ENCODE measurements at places on chromosomes 1 and 21.
A peak's percentile ranks its signal among the peaks of the same experiment; 100 is the strongest.

- no peak for DNase-seq
These were observed 14.3 kb downstream of the ADARB1 start for GRCh38 chr21:45088729-45089128.

GRCh38 chr21:42040411-42041180 is 30.4 kb upstream of the ZBTB21 start:
- DNase-seq = no peak

DNA sequence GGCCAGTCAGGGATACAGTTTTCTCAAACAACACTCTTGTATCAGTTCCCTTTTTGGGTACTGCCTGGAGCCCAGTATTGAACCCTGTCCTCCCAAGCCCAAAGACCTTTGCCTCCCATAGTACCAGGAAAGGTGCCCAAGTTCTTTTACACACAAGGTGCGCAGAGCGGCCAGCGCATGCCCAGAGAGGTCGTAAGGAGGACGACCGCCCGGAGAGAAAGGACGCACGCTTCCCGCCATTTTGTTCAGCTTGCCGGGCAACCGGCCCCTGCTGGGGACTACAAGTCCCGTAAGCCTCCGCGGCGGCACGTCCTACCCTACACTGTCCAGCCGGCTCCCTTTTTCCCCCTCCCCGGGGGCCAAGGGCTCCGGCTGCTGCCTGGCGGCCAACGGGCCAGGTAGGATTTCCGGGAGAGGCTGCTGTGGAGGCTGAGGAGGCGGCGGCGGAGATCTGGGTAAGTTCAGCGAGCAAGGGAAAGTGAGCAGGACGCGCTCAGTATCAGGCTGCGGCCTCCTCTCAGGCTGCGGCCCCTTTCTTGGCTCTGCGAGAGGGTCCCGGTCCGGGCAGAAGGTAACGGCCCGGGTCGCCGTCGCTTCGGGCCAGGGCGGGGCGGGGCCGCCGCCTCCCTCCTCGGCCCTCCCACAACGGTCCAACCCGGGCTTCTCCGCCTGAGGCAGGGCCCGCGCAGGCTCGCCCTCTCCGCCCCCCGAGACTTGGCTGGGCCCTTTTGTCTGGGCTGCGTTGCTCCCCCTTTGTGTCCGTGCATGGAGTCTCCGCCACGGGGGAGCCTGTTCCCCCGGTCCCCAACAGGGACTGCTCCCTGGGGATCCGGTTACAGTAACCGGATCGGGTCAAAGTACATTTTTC is at the start of gene PHACTR4:
Gene PHACTR4, plus strand, starts transcription at position 370 of the 868 bp plus-strand sequence. CDS start 37,708 bp downstream, outside the sequence.
- peak; percentile 53 for DNase-seq

GRCh38 chr1:112798292-112798691 is 83.2 kb upstream of the PPM1J start:
- DNase-seq = no peak

GRCh38 chr1:85884372-85885035 is 176.3 kb upstream of the ZNHIT6 start:
- no peak for DNase-seq

DNA sequence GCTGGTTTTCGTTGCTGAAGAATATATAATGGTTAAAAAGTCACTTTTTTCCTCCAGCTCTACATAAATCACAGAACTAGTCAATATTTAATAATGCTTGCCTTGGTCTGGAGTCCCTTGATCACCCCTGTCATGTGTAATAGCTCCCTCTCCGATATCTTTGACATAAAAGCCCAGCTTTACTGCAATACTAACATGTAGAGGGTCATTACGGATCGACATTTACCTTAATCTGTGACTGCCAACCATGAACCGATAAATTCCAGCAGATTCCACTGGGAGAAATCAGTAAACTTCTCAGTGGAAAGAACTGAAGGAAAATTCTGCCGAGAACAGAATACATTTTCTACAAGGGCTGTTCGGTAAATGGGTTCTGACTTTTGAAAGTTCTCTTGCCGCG is 396.5 kb downstream of the KCTD3 start:
- DNase-seq = no peak

DNA sequence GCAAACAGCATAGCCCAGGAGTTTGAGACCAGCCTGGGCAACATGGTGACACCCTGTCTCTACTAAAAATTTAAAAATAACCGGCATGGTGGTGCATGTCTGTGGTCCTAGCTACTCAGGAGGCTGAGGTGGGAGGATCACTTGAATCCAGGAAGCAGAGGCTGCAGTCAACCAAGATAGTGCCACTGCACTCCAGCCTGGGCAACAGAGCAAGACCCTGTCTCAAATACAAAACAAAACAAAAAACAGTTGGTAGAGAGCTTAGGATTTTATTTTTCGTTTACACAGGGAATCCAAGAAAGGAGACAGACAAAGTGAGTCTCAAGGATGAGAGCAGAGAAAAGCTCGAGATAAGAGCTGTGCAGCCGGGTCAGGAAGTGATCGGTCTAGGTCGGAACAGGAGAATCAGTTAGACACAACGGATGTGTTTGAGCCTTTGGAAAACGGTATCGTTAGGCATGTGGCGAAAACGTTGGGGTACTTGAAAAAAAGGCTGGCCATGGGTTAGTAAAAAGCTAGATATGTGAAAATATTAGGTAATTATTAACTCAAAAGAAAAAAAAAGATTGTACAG is 1.7 kb upstream of the MIB2 start:
- no peak for DNase-seq

DNA sequence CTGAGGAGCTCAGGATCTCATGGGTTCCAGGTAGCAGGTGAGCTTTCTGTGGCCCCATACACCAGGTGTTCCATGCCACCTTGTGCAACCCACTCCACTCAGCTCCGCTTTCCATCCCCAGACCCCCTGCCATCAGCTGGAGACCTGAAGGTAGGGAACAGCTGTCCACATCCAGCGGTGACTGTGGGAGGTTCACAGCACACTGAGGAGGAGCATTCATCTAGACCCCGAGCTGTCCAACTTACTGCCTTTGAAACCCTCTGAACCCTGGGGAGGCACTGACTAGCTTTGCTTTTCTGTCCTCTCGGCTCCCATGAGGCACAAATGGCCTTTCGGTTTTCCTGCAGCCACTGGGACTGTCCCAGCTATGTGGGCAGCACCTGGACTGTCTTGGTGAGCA is 27.9 kb upstream of the ABCG1 start:
- DNase-seq = no peak

GRCh38 chr1:59268406-59268805 is 28.5 kb upstream of the FGGY start:
- no peak for DNase-seq

- DNase-seq = no peak
These were observed 439.3 kb downstream of the USP25 start for GRCh38 chr21:16169102-16169511.

GRCh38 chr21:25647647-25648046 is 8.6 kb downstream of the JAM2 start:
- no peak for DNase-seq

GRCh38 chr1:53449021-53449420 is 10.2 kb upstream of the DMRTB1 start:
- DNase-seq = no peak

- no peak for DNase-seq
These were observed at the start of gene FNDC7 for GRCh38 chr1:108712606-108713150. Gene FNDC7 (plus strand): TSS chr1:108712908. CDS start chr1:108712934, 26 bp downstream.

DNA sequence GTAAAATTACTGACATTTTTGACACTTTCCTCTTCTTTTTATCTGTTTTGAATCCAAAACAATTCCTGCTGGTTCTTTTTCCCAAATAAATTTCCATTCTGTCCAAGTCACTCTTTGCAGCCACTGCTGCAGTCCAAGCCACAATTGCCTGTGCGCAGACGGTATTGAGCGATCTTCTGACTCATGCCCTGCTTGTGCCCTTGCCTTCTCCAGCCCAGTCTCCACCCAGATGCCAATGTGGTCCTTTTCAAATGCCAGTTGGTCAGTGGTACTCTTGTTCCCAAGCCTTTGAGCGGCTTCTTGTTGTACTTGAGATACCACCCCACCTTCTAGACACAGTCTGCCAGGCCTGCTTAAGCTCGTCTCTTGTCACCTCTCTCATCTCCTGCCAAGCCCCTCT is 78.9 kb downstream of the CAMTA1 start:
- DNase-seq = no peak

DNA sequence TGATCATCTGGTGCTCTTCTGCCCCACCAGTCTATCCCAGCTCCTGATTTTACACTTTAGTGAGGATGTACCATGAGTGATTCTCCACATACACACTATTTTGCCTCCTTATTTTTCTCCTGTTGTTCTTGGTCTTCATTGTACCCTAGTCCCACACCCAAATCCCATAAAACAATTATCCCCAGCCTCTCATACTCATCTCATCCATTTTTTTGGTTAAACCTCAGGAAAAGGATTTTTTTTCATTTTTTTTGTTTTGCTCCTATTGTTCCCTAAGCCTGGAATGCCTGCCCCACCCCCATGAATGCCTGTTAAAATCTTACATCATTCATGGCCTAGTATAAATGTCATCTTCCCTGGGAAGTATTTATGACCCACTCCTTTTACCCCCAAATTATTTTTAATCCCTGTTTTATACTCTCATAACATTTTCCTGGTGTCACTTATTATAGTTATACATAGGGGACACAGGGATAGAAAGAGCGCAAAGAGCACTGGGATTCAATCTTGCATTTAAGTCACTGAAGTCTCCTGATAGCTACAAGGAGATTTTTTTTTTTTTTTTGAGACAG is 4.9 kb upstream of the LINGO4 start:
- DNase-seq = no peak

- DNase-seq = no peak
These were observed 38.8 kb upstream of the CLCA4 start for GRCh38 chr1:86507935-86508582.

DNA sequence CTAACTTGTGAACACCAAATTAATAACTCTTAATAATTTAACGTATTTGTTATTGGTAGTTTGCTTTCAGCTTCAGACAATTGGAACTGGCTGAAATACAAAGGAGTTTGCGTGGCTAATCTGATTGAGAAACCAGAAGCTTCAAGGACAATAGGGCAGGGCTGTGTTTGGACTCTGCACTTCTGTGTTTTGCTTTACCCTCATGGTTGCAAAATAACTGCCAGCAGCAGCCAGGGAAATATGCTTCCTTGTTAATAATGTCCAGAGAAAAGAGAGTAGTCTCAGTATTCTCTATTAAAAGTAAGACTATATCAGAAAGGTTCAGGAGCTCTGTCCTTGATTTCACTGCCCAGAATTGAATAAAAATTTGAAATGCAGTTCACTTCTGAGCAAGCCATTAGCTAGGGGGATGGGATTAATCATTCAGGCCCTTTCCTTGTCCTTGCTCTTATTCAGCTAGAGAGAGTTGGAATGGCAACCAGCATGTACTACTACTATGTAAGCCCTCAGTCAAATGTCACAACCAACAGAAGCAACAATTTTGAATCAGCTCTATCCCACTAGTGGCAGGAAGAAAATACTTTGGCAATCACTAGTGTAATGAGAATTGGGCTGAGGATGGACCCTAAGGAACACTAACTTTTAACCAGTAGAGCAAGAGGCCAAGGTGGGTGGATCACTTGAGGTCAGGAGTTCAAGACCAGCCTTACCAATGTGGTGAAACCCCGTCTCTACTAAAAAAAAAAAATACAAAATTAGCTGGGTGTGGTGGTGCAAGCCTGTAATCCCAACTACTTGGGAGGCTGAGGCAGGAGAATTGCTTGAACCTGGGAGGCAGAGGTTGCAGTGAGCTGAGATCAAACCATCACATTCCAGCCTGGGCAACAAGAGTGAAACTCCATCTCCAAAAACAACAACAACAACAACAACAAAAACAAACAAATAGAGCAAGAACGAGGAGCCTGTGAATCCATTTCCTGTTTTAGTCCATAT is 76.8 kb downstream of the POU2F1 start:
- DNase-seq = no peak

DNA sequence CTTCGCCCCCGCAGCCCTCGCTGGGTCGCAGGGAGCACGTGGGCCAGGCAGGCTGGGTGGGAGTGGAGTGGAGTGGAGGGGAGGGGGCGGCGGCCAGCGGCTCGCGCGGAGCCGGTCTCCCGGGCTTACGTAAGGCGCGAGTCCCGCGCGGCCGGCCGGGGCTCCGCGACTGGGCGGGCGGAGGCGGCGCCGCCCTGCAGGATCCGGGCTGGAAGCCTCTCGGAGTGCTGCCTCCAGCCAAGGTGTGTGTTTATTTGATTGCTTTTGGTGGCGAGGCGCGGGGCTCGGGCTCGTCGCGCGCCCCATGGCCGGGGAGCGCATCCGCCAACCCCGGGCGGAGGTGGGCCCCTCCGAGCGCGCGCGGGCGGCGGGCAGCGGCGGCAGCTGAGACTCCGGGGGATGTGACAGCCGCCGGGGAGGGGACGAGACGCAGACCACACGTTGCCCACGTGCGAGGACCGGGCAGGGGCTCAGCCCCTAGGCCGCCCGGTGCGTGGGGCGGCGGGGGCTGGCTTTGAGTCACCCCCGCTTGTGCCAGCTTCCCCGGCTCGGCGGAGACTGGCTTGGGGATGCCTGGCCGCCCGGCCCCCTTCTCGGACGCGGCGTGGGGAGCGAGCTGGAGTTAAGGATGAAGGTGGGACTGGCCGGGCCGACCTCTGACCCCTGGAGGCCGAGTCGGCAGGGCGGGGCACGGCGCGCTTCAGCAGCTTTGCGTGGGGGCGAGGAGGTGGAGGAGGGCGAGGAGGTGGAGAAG is 402 bp upstream of the AK4 start:
- no peak for DNase-seq

- DNase-seq = no peak
These were observed 23.6 kb downstream of the ACOT7 start for GRCh38 chr1:6370006-6370405.

- no peak for DNase-seq
These were observed 30.6 kb upstream of the SLC30A10 start for GRCh38 chr1:219958875-219959417.

GRCh38 chr1:84504580-84505492 is 1.4 kb upstream of the SPATA1 start:
- DNase-seq = no peak

- no peak for DNase-seq
These were observed 97.6 kb downstream of the NOS1AP start for GRCh38 chr1:162166917-162167615.

DNA sequence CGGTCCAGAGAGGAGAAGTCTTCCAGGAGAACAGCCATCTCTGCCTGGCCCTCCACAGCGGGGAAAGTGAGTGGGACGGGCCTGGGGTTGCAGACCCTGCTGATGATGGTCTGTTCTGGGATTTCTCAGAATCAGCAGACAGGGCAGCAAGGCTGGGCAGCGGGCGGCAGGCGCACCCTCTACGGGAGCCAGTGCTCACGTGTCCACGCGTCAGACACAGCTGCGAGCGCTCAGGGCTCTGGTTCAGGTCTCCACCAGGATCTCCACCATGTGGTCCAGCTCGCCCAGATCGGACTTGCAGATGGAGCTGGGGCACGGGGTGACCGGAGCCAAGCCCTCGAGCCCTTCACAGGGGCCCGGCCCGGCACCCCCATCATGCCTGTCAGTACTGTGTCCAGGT is 5.5 kb downstream of the CLCA4 start:
- no peak for DNase-seq

- DNase-seq = no peak
These were observed 46.7 kb downstream of the CLIC6 start for GRCh38 chr21:34715518-34715917.

- no peak for DNase-seq
These were observed 3.8 kb upstream of the ZNF692 start for GRCh38 chr1:248862695-248862997.

- no peak for DNase-seq
These were observed 70.0 kb upstream of the AJAP1 start for GRCh38 chr1:4584449-4584848.
